Endodermal cell (in vitro differentiated cells): ENCODE measurements at places on chromosomes 3 and 15. TPM values are rescaled to one million over a fixed set of nuclear protein-coding genes. Genes with fewer than 3 reads are reported as not detected.

DNA sequence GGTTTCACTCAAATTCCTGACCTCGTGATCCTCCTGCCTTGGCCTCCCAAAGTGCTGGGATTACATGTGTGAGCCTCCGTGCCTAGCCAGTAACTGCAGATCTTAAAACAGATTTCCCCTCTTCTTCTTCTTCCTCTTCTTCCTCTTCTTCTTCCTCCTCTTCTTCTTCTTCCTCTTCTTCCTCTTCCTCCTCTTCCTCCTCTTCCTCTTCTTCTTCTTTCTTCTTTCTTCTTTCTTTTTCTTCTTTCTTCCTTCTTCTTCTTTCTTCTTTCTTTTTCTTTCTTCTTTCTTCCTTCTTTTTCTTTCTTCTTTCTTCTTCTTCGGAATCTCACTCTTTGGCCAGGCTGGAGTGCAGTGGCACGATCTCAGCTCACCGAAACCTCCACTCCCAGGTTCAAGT lies 7.8 kb downstream of the USP3 start:
- no peaks in the 10 kb centered on the region for H3K27me3 ChIP-seq
- H3K4me1 ChIP-seq: no peaks in the 10 kb centered on the region
- no peak overlapping the region for H3K27ac ChIP-seq
- no peaks in the 10 kb centered on the region for H3K36me3 ChIP-seq

DNA sequence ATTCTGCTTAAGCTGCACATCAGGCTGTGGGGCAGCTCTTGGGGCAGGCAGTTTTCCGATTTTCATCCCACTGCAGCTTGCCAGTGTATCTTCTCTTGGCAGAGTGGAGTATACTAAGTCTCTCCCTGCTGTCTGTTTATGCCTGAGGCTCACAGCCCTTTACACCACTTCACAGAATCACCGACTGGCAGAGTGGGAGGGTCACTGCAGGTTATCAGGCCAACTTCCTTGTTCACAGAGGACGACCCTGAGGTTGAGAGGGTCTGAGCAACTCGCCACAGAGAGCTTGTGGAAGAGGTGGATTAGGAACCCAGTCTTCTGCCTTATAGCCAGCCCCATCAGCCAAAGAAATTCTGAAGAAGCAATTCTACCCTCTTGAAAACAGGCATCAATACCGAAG lies 30.9 kb downstream of the KIF9 start:
- no peaks in the 10 kb centered on the region for H3K27me3 ChIP-seq
- no peaks in the 10 kb centered on the region for H3K36me3 ChIP-seq
- DNase-seq: no peak

- no peaks in the 10 kb centered on the region for H3K36me3 ChIP-seq
- H3K27me3 ChIP-seq: no peaks in the 10 kb centered on the region
- H3K4me3 ChIP-seq: no peak overlapping the region
- H3K4me1 ChIP-seq: no peaks in the 10 kb centered on the region
- DNase-seq: no peak
- H3K27ac ChIP-seq: no peak overlapping the region
Observed at GRCh38 chr15:85280203-85280602, 100.2 kb upstream of the AKAP13 start.

GRCh38 chr3:11850003-11850402 lies 3.3 kb upstream of the TAMM41 start:
- DNase-seq: peak; percentile 63
- peaks cover 32% of the 10 kb centered on the region for H3K27me3 ChIP-seq
- H3K4me1 ChIP-seq: peaks cover 3% of the 10 kb centered on the region
- no peak overlapping the region for H3K4me3 ChIP-seq
- H3K36me3 ChIP-seq: peaks cover under 1% of the 10 kb centered on the region
- H3K27ac ChIP-seq: no peak overlapping the region

DNA sequence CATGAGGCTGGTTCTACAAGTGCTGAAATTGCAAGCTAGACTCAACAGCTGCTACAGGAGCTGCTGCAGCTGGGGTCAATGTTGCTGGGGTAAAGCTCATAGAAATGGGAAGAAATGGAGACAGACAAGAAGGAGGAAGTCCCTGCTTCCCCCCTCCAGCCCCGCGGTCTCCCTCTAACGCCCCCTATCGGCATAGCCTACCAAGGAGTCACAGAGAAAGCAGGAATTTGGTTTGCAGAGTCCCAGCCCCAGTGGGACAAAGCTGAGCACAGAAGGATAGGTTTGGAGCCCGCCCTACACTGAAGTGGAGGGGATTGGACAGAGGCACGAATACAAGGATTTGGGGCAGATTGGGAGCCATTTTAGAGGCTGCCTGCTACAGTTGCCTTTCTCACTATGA lies 176.9 kb upstream of the ANKRD28 start:
- H3K4me3 ChIP-seq: no peak overlapping the region
- peak; percentile 89 for DNase-seq
- H3K36me3 ChIP-seq: no peaks in the 10 kb centered on the region
- H3K4me1 ChIP-seq: no peaks in the 10 kb centered on the region

NTRK3 gene
- total RNA-seq: 0.11 to 0.82 TPM (median 0.52 TPM) in 3 replicates

POPDC2 gene
- 0.40 to 0.95 TPM (median 0.59 TPM) in 3 replicates for total RNA-seq

CFAP161 gene
- not detected in 2 replicates for total RNA-seq
